Upper lobe of left lung (tissue), 6 donors: ENCODE measurements at places on chromosomes 16 and 17.
A peak's percentile ranks its signal among the peaks of the same experiment; 100 is the strongest.

- DNase-seq, result no peak
Observed at GRCh38 chr16:77599793-77600415, 122.4 kb upstream of the NUDT7 start.

- no peak for DNase-seq
Observed at GRCh38 chr17:28346746-28347246, 10.5 kb downstream of the POLDIP2 start.

DNA sequence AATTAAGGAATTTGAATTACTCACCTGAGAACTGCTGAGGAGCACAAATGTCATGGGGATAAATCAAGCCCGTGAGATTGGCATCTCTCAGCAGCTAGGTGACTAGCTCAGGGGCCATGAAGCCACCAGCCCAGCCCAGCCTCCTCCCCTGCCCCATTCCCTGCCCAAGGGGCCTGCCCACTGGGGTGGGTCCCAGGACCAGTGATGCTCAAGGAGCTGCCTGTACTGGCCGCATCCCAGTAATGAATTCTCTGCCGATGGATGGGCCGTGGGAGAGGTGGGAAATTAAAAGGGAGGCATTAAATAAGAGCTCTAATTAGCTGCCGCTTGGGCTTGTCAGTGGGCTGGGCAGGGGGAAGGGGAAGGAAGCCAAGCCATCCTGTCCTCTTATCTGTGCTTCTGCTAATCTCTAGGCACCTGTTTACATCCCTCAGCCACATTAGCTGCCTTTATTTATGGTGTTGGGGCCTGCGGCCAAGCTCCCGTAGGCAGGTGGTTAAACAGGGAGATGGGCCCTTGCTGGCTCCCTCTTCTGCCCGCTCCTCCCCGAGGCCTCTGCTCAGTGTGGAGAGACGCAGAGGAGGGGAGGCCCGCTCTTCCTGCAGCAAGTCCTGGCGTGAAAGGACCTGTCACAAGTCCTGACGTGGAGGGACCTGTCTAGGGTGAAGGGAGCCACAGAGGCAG is 48.8 kb downstream of the PIPOX start:
- no peak for DNase-seq

DNA sequence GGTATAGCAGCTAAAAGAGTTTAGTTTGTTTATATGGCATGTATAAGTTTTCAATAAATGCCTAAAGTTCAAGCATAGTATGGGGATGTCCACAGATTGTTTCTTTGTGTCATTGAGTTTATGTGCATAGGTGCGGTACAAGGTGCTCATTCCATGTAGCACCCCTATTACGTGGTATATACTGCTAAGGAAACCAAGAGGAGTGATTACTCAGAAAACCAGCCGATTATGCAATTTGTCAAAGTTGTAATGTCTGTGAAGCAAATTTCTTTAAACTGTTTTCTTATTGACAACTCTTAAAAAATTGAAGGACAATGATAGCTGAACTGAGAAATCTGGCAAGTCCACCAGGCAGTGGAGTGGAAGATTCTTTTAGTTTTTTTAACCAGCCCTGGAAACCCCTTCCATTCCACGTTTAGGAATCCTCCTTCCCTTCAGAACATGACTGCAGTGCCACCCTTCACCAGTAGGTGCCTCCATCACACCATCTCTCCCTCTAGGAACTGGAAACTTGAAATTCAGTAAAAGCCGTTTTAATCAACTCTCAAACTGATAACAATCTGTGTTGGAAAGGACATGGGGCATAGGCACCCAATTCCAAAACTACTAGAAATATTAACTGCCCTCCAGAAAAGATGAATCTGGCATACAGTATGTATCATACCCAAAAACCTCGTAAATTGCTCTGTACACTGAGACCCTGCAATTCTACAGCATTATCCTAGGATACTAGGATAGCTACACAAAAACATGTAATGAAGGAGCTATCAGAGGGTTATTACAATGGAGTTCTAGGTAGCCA is 43.5 kb downstream of the REXO5 start:
- DNase-seq, result peak; percentile 55
